ENCODE measurements at places on chromosomes 13 and 19.

GRCh38 chr13:59121507-59121906 lies 1042.2 kb downstream of the DIAPH3 start:
- DNase-seq = no peak

- DNase-seq = no peak
These were observed 17.2 kb downstream of the COLGALT1 start for GRCh38 chr19:17572638-17573037.

DNA sequence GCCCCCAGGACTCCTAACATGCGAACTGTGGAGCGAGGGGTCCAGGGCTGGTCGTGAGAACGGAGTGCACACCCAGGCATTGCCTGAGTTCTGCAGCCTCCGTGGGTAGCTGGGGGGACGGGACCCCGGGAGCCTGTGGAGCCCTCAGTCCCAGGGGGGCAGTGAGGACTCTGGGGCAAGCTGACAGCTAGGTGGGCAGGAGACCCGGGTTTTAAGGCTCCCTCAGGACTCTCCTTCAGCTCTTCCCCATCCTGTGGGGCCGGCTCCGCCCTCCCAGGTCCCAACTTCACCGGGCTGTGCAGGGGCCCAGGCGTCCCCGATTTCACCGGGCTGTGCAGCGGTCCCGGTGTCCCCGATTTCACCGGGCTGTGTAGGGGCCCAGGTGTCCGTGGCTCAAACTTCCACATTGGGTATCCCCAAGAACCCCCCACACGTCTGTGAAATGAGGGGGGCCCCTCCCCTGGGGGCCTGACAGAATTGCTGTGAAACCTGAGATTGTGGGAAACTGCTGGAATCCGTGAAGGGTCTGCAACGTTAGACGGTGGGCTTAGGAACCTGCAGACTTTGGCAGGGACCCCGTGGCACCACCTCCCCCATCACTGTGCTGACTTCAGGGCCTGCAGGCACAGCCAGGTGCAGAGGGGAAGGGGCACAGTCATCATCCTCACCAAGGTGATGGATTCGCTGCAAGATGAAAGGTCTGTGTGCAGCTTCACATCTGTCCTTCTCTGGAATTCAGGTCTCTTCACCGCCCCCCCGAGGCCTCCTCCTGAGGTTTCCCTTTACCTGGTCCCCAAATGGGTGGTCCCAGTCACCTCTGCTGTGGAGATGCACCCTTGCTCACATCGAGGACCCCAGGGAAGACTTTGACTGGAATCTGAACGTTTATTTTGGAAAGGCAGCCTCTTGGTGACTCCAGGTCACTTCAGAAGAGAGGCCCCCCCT lies 73.2 kb upstream of the MCF2L start:
- no peak for DNase-seq

- DNase-seq = no peak
These were observed 2.9 kb downstream of the TUBB4A start for GRCh38 chr19:6499052-6499790.

DNA sequence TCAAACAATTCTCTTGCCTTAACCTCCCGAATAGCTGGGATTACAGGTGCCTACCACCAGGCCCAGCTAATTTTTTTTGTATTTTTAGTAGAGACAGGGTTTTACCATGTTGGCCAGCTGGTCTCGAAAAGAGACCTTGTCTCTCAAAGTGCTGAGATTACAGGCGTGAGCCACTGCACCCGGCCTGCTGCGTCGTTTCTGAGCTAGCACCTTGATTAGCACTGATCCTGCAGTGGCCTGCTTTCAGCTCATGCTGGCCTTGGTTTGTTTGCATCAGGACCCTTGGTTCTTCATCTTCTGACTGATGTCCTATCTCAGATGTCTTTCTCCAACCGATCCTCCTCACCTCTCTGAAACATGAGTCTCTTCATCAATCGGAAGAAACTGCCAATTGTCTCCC lies 4.9 kb upstream of the TFDP1 start:
- DNase-seq = no peak

DNA sequence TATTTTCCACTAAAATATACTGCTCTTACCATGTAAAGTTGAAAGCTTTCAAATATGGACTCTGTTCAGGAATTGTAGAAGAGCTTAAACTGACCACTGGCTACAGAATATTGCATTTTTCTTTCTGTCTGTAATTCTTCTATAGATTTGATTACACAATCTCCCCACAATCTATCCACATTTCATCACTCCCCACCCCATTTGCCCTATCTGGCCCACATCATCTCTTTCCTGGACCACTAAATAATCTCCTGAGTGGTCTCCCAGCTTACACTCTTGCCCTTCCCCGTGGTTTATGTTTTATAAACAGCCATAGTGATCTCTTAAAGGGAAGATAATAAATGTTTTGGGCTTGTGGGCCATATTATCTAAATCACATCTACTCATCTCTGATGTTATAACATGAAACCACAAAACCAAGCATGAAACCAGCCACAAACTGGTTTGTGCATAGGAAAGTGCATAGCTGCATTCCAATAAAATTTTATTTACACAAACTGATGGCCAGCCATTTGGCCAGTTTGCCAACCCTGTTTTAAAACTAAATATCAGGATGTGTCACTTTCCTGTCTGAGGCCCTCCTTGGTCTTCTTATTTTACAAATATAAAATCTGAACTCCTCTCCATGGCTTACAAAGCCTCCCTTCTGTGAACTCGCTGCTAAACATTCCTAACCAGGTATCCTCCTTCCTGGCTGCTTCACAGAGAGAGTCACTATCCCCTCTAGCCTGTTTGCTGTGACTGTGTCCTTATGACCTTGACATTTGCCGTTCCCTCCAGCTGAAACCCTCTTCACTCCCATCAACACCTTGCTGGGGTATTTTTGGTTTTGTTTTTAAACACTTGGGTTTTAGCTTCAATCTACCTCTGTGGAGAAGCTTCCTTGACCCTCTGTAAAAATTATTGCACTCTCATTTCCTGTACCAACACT lies 500.9 kb downstream of the GPC6 start:
- DNase-seq = no peak

DNA sequence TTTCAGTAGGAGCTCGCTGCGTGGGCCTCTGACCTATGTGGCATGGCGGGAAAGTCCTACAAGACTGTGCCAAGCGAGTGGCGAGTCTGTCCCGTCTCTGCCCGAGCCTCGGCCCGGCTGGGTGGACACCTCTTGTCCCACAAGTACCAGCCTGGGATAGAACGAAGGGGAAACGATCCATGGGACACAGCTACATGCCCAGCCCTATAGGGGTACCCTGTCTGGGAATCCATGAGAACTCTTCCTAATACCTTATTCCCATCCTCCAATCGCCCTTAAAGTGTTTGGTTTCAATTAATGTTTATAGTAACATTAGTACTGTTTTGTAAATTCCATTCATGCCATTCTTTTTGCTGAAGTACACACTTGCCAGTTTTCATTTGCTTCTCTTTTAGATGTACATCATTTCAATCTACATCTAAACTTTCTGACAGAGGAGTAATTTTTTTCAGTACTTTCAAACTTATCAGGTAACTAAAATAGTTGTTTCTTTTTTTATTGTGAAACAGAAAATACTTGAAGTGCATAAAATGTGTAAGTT lies 667 bp upstream of the ZNF790 start:
- DNase-seq = no peak

GRCh38 chr19:8850488-8850887 lies 18.3 kb downstream of the MBD3L1 start:
- DNase-seq = no peak

GRCh38 chr19:13493516-13494310 lies 12.6 kb downstream of the CACNA1A start:
- no peak for DNase-seq

GRCh38 chr13:110281736-110282135 lies 25.2 kb downstream of the COL4A1 start:
- DNase-seq = no peak

- DNase-seq = no peak
These were observed 18.3 kb downstream of the DIS3 start for GRCh38 chr13:72763411-72763810.

DNA sequence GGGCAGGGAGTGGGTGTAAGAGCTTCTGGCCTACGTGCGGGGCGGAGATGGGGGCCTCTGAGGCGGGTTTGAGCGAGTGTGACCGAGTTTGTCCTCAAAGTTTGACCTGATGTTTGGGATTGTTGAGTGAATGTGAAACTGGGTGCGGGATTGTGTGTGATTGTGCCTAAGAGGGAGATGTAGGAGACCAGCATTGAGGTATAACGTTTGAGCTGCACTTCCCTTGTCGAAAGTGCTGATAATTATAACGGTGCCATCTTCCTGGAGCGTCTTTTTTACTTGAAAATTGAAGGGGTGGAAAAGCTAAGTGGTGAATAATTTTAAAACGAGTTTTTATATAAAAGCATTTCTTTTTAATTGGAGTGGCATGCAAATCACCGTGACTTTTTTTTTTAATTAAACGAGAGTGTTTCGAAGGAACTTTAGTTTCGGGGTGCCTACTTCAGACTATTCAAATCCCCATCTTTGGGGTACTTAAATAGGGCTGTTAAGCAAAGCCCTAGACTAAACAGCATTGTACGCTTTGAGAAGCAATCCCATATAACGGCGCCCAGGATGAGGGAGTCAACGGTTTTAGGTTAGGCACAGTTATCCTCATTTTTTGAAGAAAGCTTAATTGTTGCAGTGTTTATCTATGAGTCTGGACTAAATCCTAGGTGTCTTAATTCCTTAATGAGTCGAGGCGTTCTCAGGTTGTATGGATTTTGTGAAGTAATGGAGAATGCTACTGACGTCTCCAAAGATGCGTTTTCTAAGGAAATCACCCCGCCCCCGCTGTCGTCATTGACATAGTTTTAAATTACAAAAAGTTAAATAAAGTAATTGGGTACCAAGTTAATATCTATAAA lies 594 bp downstream of the ZNF146 start:
- DNase-seq = no peak

DNA sequence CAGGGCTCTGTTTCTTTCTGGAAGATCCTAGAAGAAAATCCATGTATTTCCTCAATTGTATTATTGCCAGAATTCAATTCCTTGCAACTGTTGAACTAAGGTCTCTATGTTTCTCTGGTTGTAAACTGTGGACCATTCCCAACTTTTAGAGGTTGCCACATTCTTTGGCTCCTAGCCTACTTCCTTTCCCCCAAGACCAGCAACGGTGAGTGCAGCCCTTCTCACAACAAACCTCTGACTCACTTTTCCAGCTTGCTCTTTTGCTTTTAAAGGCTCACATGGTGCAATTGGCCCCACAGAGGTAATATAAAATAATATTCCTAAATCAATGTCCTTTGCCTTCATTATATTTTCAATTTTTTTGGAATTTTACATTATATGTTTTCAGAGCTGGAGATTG lies 371.3 kb downstream of the SLITRK5 start:
- DNase-seq = no peak

DNA sequence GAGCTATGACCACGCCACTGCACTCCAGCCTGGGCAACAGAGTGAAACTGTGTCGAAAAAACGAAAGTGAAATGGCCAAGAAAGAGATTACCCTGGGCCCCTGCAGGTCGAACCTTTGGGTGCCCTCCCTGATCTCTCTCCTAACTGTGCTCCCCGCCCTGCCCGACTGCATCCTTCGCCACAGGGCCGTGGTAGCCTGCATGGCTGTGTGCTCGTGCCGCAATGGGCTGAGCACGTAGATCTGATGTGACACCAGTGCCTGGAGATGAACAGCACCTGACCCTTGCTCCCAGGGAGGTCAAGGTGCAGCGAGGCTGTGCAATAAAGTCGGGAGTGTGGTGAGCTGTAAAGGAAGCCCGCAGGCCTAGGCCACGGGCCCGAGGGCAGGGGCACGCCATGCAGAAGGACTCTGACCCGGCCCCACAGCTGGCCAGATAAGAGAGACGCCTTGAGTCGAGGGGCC lies 60.2 kb downstream of the PEX11G start:
- DNase-seq = no peak

- DNase-seq = no peak
These were observed 508.9 kb upstream of the ARGLU1 start for GRCh38 chr13:107076801-107077200.

GRCh38 chr13:71517004-71517403 lies 350.0 kb downstream of the DACH1 start:
- DNase-seq = no peak

- DNase-seq = no peak
These were observed 805 bp downstream of the TMEM205 start for GRCh38 chr19:11345122-11345803.

- DNase-seq = no peak
These were observed 237.6 kb downstream of the LACC1 start for GRCh38 chr13:44117351-44117750.

- no peak for DNase-seq
These were observed 868.9 kb upstream of the SLC10A2 start for GRCh38 chr13:103935117-103935516.

- no peak for DNase-seq
These were observed at the start of gene SMAD9 for GRCh38 chr13:36919833-36920615. SMAD9 (minus strand) TSS chr13:36920238; CDS start chr13:36879689, 40,549 bp downstream.

GRCh38 chr13:63110466-63110865 lies 1694.8 kb upstream of the PCDH20 start:
- no peak for DNase-seq

DNA sequence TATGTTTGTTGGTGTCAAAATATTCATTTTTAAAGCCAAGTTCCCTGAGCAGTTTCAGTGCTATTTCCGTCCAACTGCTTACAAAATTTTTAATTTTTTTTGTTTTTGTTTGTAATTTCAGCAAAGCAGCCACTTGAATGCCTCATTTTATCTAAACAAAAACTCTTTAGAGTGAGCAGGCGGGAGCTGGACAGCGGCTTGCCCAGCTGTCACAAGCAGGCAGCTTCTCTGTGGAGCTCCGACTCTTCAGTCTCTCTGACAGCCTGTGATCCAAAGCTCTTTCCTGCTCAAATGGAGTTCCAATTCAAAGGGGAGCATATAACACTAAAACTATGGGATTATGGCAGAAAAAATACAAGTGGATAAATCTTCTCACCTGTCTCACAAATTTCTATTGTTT lies 618.3 kb upstream of the PCDH20 start:
- DNase-seq = no peak

DNA sequence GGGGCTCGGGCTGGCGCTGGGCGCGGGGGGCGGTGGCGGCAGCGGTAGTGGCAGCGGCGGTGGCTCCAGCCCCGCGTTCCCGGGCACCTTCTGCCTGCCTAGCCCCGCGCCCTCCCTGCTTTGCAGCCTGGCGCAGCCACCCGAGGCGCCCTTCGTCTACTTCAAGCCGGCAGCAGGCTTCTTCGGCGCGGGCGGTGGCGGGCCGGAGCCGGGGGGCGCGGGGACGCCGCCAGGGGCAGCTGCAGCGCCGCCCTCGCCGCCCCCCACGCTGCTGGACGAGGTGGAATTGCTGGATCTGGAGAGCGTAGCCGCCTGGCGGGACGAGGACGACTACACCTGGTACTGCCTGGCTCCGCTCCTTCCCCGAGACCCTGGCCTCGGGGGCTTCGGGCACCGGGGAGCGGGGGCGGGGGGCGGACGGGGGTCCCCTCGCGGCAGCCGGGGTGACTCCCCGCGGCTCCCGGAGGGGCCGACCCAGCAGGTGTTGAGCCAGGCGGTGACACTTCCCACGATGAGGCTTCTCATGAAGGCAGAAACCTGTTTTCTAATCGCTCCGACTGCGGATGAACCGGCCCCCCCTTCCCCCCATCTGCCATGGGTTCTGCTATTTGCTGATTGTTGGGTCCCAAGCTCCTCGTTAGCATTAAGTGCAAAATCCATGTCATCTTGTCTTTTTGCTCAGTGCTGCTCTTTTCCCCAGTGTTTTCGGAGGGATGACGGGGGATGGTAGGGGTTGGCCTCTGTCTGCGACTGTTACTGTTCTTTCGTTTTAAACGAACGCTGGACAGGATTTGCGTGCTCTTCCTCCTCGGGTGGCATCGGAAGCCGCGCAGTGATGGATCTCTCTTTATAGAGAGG lies 943 bp downstream of the SLAIN1 start:
- DNase-seq = peak; percentile 21

- DNase-seq = no peak
These were observed 77.9 kb downstream of the PTPRS start for GRCh38 chr19:5262721-5263120.
